ENCODE measurements at places on chromosomes 1 and 21. TPM values are rescaled to one million over a fixed set of nuclear protein-coding genes. Genes with fewer than 3 reads are reported as not detected.

CXADR gene
- total RNA-seq, result 17.4 TPM

GRCh38 chr1:181038399-181038873 is 4.7 kb downstream of the MR1 start:
- peak; percentile 82 for DNase-seq

CHML gene
- 22.4 TPM for total RNA-seq

DNA sequence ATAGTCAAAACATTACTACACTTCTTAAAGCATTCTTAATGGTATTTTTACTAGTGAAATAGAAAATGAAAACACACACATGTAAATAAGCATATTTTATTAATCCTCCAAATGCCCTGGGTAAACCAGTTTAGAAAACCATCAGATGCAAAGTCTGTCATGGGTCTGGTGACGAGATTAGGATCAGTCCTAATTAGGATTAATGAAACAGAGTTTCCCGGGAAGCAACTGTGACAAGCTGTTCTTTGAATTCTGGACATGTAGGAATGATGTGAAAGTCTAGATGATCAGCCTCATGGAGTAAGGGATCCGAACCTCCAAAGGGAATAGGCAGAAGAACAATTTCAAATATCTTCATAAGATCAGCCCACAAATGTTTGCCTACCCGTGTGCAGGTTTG is 250.2 kb downstream of the KIF26B start:
- DNase-seq, result no peak

DNA sequence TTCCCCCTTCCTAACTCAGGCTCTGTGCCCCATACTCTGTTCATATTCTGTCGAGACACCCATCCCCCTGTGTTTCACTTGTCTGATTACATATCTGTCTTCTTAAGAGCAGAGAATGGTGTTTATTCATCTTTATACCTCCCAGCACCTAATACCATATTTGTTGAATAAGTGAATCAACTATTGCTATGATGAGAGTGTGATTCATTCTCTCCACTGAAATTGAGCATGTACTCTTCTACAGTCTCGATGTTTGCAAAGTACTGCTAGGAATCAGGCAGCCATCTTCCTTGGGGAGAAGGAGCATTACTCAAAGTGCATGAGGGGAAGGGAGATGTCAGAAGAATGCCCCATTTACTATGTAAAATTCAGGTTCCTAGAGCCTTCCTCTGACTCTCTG is 27.0 kb downstream of the TBX15 start:
- no peak for DNase-seq

IL20 gene
- not detected for total RNA-seq

REN gene
- 10.7 TPM for total RNA-seq

DNA sequence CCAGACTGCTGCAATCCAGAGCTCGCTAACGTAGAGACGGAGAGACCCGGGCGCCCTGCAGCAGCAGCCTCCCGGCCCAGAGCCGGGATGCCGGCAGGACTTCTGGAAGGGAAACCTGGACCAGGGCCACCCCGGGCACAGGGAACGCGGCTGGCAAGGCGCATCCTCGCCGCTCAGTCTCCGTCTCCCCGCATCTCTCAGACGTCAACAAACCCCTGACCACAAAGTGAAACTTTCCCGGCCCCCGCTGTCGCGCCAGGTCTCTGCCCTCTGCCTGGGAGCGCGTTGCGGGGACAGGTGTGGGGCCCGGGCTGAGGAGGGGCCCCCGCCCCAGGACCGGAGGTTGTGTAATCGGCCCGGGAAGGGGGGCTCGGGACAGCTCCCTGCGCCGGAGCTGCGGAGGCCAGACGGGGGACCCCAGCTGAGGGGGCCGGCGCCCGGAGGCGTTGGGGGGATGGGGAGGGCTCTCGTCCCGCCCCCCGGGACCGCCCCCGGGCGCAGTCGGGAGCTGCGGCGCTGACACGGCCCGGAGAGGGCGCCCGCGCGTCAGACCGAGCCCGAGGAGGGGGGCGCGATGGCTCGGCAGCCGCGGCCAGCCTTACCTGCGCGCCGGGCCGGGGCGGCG is 116.6 kb upstream of the HIVEP3 start:
- peak; percentile 47 for DNase-seq

FNBP1L gene
- total RNA-seq, result 13.9 TPM

HUNK gene
- total RNA-seq, result not detected

ESRRG gene
- 0.05 TPM for total RNA-seq

DNA sequence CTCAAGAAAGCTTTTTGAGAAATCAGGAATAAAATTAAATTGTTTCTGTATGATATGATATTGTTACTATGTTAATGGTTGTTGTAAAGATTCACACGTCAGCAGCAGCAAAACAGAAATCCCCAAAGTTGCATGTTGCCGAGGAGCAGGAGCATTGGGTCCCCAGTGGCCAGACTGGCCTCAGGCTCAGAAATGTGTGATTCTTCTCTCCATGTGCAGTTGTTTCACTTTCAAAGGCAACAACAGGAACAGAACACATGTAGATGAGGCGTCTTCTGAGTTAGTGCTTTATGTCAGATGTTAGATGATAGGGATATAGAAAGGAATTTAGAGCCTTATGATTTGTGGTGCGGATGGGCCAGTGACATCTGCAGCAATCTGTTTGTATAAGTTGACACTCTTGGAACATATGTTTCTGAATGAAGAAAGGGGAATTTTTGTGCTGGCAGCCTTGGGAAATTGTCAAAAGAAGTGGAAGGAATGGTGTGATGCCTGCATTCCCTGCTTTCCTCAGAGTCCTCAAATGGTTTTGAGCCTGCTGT is 2.1 kb upstream of the TTLL7 start:
- no peak for DNase-seq

- no peak for DNase-seq
Measured at GRCh38 chr1:233406994-233407631, 79.6 kb downstream of the MAP3K21 start.

DNA sequence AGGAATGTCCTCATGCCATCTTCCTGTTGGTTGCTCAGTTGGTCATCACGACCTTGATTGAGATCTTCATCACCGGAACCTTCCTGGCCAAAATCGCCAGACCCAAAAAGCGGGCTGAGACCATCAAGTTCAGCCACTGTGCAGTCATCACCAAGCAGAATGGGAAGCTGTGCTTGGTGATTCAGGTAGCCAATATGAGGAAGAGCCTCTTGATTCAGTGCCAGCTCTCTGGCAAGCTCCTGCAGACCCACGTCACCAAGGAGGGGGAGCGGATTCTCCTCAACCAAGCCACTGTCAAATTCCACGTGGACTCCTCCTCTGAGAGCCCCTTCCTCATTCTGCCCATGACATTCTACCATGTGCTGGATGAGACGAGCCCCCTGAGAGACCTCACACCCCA is 42.9 kb downstream of the KCNJ15 start:
- no peak for DNase-seq

KRTAP19-1 gene
- not detected for total RNA-seq

CHI3L2 gene
- not detected for total RNA-seq

LCE2C gene
- total RNA-seq, result not detected

DNA sequence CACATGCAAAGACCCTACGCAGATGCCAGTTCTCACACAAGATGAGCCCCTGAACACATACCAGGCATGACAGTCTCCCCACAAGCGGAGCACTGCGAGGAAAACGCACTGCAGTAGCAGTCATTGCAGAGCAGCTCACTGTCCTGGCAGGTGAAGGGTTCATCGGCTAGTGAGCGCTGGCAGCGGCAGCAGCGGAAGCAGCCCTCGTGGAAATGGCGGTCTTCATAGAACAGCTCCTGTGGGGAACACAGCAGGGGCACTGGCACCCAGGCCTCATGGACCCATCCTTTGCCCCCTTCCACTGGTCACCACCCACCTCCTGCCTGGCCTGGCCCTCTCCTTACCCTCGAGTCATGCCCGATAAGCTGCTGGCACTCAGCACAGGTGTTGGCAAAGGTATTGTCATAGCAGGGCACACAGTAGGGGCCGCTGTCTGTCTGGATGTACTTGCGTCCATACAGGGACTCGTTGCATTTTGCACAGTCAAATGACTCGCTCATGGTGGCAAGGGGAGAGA is 6.3 kb downstream of the FHL3 start:
- DNase-seq, result no peak

DNA sequence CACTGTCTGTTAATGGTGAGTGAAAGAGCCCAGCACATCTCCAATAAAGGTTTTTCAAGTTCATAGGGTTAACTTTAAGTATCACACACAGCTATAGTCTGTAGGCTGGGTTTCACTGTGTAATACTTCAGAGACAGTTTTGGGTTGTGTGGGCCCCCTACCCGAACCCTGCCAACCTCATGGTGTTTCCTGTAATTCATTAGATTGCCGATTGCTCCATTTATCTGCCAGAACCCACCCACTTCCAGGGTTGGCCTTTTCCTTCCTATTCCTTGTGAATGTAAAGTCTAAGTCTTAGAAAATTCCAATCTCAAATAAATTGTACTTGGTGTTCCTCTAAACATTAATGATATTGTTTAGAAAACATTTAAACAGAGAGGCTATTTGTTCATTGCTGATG is 43.6 kb downstream of the CTTNBP2NL start:
- no peak for DNase-seq

DNA sequence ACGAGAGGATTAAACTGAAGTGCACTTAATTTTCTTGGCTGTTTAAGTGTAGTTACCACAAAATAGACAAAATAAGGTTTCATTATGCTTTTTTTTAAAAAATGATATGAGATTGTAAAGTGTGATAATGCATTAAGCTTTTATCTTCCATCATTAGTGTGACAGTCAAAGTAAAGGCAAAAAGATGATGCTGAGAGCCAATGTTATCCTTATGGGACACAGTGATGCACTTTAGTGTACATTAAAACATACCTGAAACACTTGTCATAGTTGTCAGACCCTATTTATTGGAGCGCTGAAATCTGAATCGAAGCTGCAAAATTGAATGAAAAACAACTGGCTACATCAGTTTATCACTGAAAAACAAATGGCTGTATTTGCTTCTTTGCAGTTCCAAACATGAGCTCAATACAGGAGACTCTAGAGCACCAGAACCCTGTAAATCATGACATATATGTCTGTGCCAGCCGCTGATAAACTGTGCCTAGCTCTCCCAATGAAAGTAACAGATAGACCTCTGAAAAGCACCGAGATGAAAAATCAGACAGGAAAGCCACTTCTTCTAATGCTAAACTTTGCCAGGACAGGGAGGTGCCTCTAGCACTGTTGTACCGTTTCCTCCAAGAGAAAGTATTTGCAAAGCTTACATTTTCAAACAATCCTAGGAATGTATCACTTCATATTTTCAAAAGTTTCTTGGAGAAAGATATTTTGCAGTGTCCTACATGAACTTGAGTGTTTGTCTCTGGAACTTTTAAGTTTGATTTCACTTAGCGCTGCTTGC is 120.7 kb upstream of the TMPRSS15 start:
- DNase-seq, result no peak

DNA sequence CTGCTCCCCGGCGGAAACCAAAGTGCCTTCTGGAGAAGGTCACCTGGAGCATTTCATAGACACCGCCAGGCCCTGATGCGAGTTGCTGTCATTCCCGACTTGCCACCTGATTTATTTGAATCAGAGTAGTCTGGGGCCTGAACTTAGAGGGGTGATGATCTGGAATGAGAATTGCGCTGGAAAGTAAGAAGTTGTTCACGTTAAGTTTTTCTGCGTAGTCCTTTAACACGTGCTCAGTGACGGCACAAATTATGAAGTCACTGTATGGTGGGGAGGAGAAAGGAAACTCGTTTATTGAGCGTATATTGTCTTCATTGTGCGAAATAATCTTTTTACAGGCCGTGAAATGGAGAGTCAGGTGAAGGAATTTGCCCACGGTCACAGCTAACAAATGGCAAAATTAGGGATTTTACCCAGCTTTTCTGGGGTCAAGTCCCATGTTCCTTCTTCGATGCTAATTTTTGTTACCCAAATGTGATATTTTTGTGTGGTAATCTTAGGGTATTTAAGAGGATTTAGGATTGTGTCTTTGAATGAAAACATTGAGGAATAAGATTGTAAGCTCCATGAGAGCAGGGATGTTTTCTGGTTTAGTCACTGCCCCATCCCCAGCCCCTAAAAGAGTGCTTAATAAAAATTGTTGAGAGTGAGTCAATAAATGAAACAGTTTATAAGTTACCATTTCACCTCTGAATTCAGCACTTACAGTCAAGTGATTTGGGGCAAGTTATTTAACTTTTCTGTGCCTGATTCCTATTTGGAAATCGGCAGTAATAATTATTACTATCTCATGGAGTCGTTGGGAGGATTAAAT is 46.4 kb upstream of the NBL1 start:
- peak; percentile 48 for DNase-seq

GRCh38 chr1:25183126-25183980 is 48.9 kb downstream of the SYF2 start:
- no peak for DNase-seq

- DNase-seq, result no peak
Measured at GRCh38 chr1:58437623-58438022, 108.9 kb downstream of the OMA1 start.

DNA sequence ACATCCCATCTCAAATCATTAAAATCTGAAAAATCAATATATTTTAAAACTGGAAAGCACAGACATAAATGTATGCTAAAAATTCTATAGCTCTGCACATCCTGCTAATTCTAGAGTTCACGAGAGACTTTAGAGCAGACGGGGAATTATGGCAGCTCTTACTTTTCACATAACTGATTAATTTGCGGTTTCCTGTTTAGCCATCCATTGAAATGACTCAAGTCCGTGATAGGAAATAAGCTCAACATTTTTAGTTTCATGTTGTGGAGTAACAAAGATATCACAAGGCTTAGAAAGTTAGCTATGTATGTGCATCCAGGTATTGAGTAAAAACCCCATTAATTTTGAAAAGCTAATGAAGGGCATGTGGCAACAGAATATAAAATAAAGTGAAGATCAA is 123.2 kb downstream of the SMYD2 start:
- no peak for DNase-seq

INKA2 gene
- total RNA-seq, result 2.0 TPM

CALML6 gene
- 0.91 TPM for total RNA-seq

DNA sequence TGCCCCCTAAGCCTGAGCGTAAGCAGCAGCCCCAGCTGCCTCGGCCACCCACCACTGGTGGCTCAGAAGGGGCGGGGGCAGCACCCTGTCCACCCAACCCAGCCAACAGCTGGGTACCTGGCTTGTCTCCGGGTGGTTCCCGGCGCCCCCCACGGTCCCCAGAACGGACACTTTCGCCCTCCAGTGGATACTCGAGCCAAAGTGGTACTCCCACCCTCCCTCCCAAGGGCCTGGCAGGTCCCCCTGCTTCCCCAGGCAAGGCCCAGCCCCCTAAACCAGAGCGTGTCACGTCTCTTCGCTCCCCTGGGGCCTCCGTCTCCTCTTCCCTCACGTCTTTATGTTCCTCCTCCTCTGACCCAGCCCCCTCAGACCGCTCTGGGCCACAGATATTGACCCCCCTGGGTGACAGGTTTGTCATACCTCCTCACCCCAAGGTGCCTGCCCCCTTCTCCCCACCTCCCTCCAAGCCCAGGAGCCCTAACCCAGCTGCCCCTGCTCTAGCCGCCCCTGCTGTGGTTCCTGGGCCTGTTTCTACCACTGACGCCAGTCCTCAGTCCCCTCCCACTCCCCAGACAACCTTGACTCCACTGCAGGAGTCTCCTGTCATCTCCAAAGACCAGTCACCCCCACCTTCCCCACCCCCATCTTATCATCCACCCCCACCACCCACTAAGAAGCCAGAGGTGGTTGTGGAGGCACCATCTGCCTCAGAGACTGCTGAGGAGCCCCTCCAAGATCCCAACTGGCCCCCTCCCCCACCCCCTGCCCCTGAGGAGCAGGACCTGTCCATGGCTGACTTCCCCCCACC is 46.2 kb downstream of the YARS1 start:
- no peak for DNase-seq

ARHGEF10L gene
- 56.1 TPM for total RNA-seq

Data from HT-29 (cell line).